ENCODE measurements at places on chromosomes 16 and 17.

DNA sequence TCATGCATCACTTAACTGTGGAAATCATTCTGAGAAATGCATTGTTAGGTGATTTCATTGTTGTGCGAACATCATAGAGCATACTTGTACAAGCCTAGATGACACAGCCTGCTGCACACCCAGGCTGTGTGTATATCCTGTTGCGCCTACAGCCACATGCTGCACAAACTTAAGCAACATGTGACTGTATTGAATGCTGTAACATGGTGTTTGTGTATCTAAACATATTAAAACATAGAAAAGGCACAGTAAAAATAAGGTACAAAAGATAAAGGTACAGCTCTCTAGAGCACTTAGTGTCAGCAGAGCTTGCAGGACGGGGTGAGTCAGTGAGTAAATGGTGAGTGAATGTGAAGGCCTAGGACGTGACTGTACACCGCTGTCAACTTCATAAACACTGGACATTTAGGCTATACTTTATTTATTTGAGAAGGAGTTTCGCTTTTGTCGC, 11.9 kb downstream of the FOXK2 start:
- no peak for DNase-seq

- DNase-seq = no peak
Measured at GRCh38 chr16:72940886-72941285, 107.0 kb downstream of the ZFHX3 start.

DNA sequence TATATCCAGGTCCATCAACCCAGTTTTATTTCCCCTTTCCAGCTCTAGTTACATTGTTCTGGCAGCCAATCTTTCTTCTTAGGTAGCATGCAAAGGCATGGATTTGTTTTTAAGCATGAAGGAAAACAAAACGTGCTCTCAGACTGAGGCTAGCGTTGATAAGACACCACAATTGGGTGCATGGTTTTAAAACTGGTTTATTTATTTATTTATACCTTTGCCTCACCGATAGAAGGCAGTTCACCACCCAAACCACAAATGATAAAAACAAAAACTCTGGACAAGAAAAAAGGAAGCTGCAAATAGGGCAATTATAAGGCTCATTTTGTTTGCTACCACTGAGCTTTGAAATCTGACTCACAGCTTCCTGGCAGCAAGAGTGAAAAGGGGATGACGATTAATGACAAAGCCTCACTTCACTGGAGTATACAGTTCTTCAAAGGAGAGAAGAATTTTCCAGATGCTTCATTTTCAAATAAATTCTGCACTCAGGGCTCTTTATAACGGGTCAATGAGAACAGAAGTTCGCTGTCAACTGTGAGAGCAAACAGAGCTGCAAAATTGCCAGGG, 278.4 kb upstream of the IRX5 start:
- DNase-seq = no peak

DNA sequence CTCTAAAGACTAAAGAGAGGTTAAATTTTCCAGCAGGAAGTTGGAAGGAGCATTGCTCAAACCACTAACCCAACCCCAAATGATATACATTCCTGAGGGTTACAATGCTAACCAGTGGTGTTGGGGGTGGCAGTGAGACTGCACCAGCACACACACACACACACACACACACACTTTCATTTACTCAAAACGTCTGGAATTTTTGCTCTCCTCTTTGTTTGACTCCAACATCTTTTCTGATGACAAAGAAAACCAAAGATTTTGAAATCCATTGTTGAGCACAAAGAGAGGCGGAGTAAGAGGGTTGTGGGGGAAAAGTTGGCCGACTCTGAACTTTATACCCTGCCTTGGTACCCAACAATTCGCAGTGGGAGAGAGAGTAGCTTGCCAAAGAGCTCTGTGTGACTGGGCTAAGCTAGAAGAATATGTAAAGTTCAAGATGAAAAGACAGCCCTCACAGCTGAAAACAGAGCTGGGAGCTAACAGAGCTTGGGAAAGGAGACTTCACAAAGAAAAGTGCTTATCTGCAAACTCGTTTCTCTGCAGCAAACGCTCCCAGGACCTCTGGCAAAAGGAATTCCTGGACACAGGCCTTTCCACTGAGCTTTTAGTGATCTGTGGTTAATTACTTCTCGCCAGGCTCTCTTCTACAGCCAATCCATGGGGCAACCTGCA, 426.0 kb upstream of the CDH11 start:
- DNase-seq = peak; percentile 33

GRCh38 chr17:52470553-52470952, 312.0 kb upstream of the CA10 start:
- no peak for DNase-seq

- DNase-seq = no peak
Measured at GRCh38 chr17:44522883-44523671, 19.9 kb upstream of the GPATCH8 start.

DNA sequence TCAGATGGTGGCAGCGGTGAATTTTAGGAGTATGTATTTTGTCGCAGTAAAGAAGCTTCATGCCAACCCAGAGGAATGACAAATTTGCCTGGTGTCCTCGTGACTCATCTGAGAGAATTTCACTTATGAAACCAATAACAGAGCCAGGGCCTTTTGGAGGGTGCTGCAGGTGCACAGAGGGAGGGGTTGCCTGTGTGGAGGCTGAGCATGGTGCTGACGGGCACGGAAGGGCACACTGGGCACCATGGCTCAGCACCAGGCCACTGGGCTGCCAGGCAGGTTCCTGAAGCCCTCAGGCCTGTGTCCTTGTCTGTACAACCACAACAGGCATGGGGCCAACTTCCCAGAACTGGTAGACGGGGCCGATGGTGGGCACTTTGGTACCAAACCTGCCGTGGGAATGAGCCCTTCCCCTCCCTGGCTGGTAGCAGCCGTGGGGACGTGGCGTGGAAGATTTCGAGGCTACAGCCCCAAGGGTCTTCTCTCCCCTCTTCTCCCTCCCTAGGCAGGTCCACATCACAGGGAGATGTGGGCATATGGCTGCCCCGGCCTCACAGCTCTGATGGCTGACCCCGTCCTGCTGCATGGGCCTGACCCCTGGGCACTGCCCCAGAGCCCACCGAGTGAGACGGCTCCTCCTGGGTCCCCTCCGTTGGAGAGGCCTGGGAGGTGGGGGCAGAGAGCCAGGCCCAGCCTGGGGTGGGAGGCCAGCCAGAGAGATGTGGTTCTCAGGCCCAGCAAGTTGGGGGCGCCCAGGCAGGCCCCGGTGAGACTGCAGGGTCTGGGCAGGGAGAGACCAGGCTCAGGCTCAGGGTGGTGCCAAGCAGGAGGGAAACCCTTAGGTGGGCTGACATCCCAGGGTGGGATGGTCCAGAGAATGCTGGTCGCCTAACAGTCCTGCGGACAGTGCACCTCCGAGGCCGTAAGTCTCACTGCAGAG, 30.2 kb upstream of the ZNF469 start:
- no peak for DNase-seq

- DNase-seq = no peak
Measured at GRCh38 chr17:66990047-66990446, 25.5 kb downstream of the CACNG4 start.

- no peak for DNase-seq
Measured at GRCh38 chr17:49447628-49448302, 33.1 kb upstream of the PHB1 start.

DNA sequence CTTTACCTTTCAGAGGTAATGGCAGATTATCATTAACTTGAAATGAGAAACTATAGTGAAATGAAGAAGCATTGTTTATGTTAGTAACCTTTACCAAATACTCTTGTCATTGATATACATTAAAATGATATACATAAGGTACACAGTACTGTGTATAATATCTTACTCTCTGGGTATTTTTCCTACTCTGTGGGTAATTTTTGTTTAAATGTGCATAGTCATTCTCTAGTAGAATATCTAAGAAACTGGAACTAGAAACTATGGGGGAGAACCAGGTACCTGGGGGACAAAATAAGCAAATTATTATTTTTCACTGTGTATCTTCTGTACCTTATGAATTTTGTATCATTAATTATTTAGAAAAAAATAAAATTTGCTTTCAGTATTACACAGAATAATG, 20.6 kb upstream of the PHAF1 start:
- DNase-seq = no peak

GRCh38 chr17:80603396-80603795, 58.8 kb downstream of the RPTOR start:
- DNase-seq = no peak

DNA sequence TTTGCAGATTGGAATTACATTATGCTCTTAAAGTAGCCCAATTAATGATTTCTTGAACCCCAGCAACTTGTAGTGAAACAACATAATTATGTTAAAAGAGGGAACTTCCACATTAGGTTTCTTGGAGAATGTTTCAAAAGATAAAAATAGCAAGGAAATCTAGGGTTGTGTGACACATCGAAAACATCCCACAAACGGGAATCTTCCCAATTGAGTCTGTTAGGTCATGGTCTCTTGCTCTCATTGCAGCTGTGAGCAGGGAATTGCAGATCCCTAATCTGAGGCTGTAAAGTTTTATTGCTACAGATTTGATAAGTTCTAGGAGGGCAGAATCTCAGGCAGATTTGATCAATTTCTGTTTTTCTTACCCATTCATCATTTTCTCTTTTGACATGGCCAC, 6.7 kb upstream of the LPO start:
- no peak for DNase-seq

DNA sequence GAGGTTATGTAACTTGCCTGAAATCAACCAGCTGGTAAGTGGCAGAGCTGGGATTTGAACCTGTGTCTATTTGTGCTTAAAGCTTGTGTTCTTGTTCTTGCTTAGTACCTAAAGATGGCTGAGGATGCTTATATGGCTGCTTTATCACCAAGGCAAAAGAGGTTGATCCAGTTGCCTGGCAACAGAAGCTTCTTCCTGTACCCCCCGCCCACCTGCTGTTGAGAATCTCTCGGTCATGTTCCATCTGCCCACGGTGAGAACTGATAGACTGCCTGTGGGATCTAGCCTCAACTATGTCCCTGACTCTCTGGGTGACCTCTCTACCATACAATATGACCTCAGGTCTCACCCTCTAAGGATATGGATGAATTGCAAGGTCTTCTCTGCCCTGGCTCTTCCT, 60.7 kb downstream of the ABCC6 start:
- DNase-seq = no peak

- DNase-seq = no peak
Measured at GRCh38 chr16:67528222-67528869, at the start of gene RIPOR1. RIPOR1 (plus strand) TSS chr16:67528829; CDS start chr16:67538447, 9,618 bp downstream.

DNA sequence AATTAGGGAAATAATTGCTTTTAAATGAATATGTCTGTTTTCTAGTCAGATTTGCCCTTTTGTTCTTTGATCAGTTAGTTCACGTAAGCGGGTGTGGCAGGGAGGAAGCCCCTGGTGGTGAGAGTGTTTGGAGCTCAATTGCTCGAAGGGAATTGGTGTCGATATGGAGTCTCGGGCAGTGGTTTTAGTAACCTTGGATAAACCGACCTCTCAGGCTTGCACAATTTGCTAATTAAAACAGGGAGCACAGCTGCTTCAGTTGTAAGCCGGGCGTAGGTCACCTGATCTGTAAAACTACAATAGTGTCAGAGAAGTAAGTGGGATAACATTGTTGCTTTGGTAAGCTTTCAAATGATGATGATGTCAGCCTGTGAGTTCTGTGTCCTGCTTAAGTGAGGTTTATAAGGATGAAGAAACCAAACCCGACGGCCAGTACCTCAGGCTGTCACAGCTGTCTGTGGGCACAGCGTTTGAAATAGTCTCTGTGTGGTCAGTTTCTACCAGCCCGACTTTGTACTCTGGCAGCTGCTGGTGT, 2.9 kb downstream of the ZNF750 start:
- no peak for DNase-seq

GRCh38 chr17:74713171-74713755, 540 bp upstream of the CD300LF start:
- DNase-seq = no peak

DNA sequence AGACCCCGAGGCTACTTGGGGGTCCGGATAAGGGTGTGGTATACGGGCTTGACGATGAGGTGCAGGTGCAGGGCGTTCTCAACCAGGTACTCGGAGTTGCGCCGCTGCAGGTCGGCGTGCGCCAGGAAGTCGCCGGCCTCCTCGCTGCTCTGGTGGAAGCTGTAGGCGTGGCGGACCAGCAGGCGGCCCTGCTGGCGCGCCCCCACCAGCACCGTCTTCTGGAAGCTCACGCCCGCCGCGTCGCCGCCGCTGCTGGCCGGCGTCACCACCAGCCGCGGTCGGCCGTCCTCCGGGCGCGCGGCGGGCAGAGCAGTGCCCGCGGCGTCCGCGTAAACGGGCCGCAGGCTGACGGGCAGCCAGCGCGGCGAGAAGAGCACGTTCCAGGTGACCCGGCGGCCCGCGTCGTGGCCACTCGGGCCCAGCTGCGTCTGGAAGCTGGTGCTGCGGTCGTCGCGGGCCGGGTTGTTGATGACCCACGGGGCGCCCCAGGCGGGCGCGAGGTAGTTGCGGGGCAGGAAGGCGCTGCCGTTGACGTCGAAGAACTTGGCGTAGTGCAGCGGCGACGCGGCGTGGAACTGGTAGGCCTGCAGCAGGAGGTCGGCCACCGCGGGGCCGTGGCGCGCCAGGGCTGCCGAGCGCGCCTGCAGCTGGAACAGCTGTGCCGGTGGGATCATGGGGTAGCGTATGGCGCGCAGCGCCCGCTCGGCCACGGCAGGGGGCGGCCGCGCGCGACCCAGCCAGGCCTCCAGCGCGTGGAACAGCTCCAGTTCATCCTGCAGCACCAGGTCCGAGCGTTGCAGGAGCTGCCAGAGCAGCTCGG, 4.8 kb downstream of the BTBD17 start:
- DNase-seq = no peak

GRCh38 chr17:67221062-67221998, 23.7 kb downstream of the HELZ start:
- DNase-seq = no peak

DNA sequence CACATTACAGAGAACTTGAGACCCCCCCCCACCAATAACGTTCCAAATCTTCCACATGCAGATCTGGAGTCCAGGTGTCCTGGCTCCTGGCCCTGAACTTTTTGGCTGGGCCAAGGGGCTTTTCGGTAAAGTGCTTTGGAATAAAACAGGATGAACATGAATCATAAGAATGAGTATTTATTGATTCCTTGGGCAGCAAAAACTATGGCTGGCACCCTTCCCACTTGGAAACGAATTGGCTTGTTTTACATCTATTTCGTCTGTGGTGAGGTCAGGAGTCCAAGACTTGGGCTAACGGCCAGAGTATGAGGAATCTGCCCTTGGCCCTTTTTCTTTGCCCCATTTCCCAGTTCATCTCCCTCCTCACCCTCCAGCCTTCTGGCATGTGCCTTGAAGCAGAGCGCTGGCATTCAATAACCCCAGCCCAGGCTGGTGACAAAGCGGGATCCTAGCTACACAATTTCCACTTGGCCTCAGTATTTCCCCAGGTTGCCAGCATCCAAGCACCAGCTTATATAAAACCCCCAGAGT, 4.1 kb upstream of the UBTF start:
- DNase-seq = no peak

GRCh38 chr16:75083813-75084212, 32.8 kb downstream of the LDHD start:
- DNase-seq = no peak

- no peak for DNase-seq
Measured at GRCh38 chr16:23146877-23147601, 2.2 kb downstream of the USP31 start.

- DNase-seq = no peak
Measured at GRCh38 chr17:55350825-55351205, 70.8 kb downstream of the MMD start.

GRCh38 chr17:28008513-28008912, 34.0 kb upstream of the NLK start:
- DNase-seq = no peak
